Fibroblast of pulmonary artery (primary cell): ENCODE measurements at places on chromosomes 13 and 19.

DNA sequence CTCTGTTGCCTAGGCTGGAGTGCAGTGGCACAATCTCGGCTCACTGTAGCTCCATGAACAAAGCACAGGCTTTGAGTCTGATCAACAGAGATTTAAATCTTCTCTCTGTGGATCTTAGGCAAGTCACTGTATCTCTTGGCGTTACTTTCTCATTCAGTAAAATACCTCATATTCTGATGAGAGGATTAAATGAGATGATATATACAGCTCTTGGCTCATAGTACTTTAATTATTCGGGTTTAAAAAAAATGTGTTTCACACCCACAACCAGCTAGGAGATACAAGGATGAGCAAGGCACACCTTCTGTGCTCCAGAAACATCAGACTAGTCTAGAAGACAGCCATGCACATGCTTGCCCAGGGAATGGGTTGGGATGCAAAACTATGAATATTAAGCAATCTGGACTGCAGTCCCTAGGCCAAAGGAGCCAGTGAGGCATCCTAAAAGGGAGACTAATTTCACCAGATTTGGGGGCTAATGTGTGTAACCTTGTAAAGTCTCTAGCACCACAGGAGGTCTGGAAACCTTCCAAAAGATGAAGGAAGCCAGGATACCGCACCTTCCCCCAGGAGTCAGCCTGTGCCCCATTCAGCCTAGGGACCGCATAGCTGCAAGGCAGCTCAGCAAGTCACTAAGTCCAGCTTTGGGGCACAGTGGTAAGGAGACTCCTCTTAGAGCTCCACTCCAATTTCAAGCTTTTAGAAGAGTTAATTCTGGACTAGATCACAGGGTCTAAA lies 2.5 kb downstream of the VPS36 start:
- no peak for DNase-seq

- no peak for DNase-seq
Observed at GRCh38 chr13:110131424-110131823, 175.5 kb downstream of the COL4A1 start.

DNA sequence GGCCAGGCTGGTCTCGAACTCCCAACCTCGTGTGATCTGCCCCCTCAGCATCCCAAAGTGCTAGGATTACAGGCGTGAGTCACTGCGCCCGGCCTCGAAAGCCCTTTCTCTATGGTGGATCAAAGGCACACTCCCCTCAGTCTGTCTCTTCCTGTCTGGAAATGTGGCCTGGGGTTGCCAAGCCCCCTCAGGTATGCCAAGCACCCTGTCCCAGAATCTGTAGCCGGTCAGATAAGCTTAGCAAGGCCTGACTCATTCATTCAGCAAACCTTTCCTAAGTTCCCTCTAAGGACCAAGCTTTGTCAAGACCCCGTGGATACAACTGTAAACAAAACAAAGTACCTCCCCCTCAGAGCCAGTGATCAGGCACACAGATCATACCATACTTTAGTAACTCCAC lies 14.1 kb downstream of the NUCB1 start:
- no peak for DNase-seq

GRCh38 chr13:66860878-66861417 lies 369.2 kb downstream of the PCDH9 start:
- no peak for DNase-seq

- DNase-seq: peak; percentile 28
Observed at GRCh38 chr19:46571495-46571894, 29.6 kb upstream of the CALM3 start.

GRCh38 chr13:98327371-98328270 lies 150.6 kb upstream of the RNF113B start:
- DNase-seq: peak; percentile 59

DNA sequence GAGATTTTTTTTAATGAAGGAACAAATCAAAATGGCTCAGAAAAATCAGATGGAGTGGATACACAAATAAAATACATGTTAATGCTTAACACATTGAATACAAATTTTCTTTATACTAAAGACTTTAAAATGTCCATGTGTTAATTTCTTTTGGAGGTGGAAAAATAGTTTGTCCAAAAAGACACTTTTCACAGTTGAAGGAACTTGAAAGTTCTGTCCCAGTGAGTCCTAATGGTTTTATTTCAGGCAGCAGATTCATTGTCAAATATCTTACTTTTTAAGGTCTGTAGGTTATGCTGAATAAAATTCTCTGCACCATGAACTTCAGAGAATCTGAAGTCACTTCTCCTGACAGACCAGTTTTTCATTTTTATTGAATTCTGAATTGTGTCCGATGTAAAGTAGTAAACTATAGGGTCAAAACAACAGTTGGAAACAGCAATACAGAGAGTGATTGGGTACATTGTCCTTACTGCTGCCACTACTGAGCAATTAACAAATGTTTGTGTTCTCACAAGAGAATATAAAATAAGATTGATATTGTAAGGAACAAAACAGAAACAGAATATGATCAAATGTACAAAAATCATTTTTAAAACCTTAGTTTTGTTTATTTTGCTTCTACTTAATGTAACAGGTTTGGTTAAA lies 1.6 kb downstream of the LPAR6 start:
- DNase-seq: no peak

DNA sequence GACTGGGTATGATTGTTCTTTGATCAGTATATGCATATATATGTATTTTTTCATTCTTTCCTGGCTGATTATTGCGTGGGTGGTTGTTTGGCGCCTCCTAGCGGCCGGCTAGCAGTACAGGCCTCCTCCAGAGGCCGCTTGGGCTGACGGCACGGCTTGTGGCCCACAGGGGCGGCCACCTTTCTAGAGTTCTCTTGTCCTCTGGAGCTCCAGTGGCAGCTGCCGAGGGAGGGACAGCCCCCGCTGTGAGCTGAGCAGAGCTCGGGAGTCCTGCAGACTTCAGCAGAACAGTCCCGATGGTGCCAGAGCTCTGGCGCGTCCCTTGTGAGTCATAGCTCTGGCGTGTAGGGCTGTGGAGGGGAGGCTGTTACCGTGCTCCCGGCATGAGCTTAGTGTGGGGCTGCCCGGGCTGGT lies 22.5 kb upstream of the ZNF429 start:
- DNase-seq: peak; percentile 17
